Coronary artery (tissue), 2 donors: ENCODE measurements at places on chromosomes 2 and 18.

GRCh38 chr2:238294393-238295143 is 6.2 kb upstream of the PER2 start:
- DNase-seq, result no peak

GRCh38 chr2:71629771-71630453 is 176.6 kb downstream of the DYSF start:
- DNase-seq, result no peak

DNA sequence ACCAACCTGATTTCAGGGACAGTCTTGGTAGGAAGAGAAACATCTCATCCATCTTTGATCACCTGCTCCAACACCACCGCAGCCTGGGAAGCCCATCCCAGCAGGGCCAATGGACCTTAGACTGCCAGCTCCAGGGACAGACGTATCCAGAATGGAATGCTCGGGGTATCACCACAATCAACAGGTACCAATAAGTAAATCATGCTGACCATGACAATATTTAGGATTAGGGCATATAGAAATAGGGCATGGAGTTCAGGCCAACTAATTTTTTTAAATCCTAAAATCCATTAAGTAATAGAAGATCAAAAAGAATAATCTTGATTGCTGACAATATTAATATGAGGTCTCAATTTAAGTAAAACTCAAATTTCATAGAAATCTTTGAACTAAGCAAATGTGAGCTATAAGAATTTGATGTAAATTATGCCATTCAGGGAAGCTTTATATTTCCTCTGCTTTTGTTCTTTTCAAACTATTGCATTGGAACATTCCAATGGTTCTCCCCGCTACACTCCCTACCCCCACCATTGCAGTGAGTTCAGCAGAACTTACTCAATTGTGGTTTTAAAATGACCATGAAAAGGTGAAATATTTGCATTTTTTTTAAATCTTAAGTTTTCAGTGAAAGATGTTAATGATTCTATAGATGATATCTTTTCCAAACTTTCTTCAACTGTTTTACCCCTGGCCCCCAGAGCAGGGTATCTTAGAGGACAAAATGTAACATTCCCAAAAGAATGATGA is 138.6 kb downstream of the DNER start:
- DNase-seq, result no peak

GRCh38 chr18:48888773-48889080 is 62.0 kb downstream of the SMAD7 start:
- peak; percentile 66 for DNase-seq

DNA sequence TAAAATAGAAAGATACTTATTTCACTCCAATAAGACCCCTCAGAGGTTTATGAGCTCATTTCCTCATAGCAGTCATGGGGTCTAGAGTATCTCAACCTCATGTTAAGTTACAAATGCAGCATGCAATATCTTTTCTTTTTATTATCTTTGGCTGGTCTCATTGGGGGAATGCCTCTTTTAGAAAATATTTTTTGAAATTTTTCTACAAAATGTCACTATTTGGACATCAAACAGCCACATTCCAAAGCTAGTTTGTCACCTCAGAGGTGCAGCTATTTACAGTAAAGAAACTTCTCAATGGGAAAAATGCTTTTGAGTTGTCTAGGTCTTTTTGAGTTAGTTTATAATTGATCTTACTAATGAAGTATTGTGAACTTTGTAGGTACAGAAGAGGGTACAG is 370.7 kb upstream of the LRATD1 start:
- no peak for DNase-seq

GRCh38 chr2:133972786-133973185 is 281.1 kb upstream of the MGAT5 start:
- no peak for DNase-seq

DNA sequence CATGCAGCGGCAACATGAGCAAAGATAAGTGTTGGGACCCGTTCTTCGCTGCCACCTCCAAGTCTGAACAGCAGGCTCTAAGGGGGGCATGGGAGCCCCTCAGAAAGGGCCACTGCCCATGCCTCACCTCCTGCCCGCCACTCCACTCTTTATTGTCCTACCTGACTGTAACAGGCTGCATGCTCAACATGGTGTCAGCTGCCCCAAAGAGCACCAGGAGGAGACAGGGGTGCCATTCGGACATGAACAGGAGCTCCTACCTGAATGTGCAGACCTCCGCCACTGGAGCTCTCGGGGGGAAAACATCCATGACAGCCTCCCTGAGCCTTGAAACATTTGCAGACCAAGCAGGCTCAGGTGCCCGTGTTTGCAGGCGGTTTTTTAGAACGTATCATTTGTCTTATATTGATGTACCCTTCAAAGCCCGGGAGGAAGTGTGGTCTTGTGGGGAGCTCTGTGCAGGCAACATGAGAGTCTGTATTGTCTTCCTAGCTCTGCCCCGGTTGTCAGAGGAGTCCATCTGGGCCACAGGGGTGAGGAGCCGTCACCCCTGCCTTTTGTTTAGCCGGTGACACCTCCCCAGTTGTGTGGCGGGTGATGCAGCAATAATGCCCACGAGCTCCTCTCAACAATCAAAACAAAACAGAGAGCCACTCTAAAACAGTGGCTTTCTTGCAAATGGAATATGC is 35.1 kb upstream of the CD8A start:
- DNase-seq, result no peak

- no peak for DNase-seq
Observed at GRCh38 chr2:99960291-99960690, 182.1 kb downstream of the AFF3 start.

DNA sequence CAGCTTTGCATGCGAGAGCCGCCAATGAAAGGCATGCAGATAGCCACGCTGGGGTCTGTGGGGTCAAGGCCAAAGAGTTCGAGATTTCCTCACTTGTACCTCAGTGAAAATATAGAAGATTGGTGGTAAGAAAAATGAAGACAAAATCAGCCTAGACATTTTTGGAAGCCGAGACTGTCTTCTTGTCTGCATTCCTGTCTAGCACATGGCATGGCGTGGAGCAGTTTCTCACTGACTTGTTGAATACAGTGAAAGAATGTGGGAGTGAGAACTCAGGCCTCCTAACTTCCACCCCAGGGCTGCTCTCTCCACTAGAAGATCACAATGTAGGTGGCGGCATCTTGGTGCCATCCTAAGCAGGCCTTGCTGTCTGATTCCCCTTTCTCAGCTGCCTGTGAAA is 740.8 kb upstream of the HS6ST1 start:
- DNase-seq, result no peak

DNA sequence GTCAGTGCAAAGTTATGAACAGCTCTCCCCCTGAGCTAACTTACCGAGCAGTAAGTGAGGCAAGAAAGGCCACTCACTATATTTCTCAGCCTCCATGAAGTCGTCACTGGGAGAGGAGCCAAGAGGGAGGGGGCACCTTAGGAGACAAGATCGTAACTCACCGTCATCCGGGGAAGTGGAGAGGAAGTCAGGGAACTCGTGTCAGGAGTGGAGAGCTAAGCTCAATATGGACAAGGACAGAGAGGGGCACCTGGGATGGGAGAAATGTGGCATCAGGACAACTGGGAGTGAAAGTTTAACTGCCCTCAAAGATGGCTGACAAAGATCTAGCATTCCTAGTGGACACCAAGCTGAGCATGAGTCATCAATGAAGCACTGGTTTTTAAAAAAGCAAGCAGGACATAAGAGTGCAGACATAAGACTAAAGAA is 37.1 kb downstream of the BCL11A start:
- DNase-seq, result no peak

DNA sequence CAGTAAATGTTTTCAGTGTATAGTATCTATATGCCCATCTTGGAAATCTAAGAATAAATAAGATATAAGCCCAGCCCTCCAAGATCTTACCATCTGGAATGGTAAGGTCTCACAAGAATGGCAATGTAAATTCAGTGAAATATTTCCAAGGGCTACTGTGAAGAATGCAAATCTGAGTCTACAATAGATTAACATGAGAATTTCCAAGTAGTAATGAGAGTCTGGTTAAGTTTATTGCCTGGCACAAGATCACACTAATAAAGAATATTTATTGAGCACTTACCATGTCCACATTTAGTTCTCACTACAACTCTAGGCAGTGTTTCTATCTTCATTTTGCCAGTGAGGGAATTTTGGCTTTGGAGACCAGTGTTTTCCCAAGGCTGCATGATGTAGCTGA is 623.9 kb downstream of the NRXN1 start:
- no peak for DNase-seq

DNA sequence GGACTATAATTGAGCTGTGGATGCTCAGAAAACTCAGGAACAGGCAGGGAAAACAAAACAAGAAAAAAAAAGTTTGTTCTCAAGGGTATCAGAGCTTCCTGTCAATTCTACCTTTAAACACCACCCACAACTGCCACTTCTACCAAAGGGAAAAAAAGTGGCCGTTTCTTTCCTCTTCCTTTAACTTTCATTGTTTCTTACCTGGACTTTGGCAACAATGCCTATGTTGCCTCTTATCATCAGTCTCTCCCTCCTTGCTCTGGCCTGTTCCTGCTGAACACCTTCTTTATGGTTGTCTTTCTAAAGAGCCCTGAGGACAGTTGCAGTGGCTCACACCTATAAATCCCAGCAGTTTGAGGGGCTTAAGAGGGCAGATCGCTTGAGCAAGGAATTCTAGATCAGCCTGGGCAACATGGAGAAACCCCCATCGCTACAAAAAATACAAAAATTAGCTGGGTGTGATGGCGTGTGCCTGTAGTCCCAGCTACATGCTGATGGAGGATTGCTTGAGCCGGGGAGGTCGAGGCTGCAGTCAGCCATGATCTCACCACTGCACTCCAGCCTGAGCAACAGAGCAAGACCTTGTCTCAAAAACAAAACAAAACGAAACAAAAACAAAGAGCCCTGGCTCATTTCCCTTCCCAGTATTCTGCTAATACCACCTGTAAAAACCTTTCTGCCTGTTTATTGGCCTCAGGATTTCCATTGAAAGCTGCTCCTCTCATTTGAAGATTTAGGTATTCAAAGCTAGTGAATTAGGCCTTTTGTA is 18.0 kb upstream of the NR4A2 start:
- no peak for DNase-seq

GRCh38 chr2:28166956-28167355 is 225.7 kb upstream of the FOSL2 start:
- no peak for DNase-seq

DNA sequence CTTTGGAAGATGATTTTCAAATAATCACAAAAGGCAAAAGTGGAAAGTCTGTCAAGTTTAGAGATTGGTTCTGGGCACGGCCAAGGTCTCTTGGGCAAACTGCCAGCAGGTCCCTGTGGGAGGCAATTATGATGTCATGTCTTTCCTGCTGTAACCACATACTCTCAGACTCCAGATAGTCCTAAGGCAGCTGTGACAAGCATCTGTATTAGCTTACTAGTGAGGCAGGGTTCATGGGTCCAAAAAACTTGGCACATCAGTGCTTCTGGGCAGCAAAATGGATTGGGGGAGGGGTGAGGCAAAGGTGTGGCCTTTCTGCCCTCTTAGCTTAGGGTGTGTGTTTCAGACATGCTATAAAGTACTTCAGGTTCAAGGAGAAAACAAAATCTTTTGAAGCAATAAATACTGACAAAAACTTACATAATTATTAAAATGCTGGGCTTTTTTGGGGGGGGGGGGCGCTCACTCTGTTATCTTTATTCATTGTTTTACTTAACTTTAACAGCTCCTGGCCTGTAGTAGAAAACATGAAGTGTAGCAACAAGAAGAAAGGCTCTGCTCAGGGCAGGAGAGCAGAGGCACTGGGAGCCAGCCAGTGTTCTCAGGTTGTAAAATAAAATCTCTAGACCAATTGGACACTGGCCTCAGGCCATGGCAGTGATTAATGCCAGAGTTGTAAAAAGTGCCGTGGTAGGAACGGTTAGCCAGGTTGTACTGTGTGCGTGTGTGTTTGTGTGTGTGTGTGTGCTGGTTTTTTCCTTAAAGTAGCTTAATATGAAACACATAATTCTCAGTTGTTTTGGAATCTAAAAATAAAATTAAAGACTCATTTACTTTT is 14.3 kb upstream of the TANC1 start:
- peak; percentile 83 for DNase-seq

DNA sequence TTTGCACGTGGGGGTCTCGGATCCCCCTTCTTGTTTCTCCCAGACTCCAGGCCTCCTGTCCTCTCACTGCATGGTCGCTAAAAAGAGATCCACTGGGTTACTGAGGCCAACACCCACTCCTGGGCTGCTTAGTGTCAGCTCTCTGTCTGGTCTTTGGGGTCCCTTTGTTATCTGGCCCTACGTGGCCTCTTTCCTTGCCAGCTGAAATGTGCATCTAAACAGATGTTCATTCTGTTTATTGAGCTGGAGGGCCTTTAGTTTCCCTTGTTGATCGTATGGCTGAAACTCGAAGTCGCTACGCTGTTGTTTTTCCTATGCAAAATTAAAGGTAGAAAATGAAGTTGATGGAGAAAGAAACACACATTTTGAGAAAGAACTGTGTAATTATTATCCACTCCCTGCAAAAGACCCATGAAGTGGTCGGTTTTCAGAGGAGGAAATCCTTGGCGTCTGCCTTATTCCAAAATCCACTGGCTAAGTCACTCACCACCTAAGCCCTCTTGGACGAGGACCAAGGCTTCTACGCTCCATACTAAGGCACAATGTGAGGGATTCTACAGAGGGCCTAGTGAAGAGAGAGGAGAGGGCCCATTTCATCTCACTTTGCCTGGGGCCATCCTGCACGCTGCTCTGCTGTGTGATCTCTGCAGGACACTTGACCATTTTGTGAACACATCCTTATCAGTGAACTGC is 105.3 kb downstream of the GLI2 start:
- DNase-seq, result no peak

GRCh38 chr2:147310335-147311057 is 534.3 kb upstream of the ACVR2A start:
- no peak for DNase-seq

DNA sequence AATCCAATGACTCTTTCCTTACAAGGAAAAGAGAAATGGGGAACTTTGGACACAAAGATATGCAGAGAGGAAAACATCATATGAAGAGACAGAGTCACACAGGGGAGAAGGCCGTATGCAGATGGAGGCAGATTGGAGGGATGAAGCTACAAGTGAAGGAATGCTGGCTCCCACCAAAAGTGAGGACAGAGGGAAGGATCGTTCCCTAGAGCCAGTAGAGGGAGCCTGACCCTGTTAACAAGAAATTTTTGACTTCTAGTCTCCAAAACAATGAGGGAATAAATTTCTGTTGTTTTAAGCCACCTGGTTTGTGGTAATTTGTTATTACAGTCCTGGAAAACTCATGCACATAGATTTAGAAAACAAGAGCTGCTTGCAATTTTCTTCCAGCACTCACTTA is 169.3 kb downstream of the PMAIP1 start:
- DNase-seq, result no peak

- no peak for DNase-seq
Observed at GRCh38 chr2:181807526-181807925, 84.0 kb upstream of the ITPRID2 start.

DNA sequence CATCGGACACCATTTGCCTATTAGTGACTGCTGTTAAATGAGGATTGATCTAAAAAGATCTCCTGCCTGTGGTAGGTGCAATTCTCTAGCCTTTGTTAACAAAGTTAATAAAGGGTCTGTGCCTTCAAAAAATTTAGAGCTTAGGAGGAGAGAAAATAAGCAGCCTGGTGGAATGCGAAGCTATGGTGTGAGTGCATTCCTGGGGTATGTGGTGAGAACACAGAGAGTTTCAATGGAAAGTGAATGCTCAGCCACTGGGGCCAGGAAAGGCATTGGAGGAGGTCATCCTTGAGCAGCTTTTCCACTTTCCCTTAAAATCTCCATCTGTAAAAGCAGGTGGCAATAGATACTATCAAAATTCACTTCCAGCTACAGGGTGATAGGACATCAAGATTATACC is 331.2 kb upstream of the LRATD1 start:
- no peak for DNase-seq

- no peak for DNase-seq
Observed at GRCh38 chr2:4862031-4862430, 830.2 kb upstream of the SOX11 start.

- DNase-seq, result peak; percentile 87
Observed at GRCh38 chr2:25673300-25674076, at the start of gene DTNB. Gene DTNB (minus strand): TSS chr2:25673577. CDS start chr2:25652660, 20,917 bp downstream.
